ENCODE measurements at places on chromosomes 3 and 15.
A peak's percentile ranks its signal among the peaks of the same experiment; 100 is the strongest.

GRCh38 chr15:98881526-98882520 lies 125.8 kb downstream of the PGPEP1L start:
- DNase-seq, result peak; percentile 17

DNA sequence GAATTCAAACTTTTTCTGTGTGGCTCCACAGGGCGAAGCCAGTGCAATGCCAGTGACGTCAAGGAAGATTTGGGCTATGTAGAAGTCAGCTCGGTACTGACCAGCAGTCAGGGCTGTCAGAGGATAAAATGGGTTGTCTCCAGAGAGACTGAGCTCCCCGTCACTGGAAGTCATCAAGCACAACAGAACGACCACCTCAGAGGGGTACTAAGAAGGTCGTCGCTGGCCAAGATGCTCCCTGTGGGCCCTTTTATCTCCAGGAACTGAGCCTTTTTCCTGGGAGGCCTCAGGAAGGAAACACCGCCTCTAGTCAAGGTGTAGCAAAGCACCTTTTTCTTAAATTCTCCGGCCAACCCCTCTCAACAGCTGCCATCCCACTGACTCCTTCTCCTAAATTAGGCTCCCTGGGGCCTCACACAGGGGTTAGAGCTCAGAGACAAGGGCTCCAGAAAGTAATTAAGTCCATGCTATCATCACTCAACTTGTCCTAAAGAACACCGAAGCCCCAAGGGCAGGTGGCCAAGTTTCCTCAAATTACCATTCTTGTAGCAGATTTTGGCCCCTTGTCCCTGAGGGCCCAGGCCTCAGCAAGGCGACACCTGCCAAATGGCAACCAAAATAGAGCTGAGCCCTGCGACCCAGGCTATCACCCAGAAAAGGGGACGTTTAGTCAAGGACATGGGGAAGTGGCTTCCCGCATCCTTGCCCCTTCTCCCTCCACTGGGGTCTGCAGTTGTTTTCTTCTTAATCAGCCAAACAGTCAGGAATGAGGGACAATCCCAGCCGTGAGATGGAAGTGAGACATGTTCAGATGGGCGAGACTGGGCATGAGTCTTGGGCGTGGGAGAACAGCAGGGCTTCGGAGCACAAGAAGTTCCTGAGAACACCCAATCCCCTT lies 48.0 kb downstream of the SSUH2 start:
- no peak for DNase-seq

GRCh38 chr3:127589600-127590281 lies 792 bp downstream of the TPRA1 start:
- no peak for DNase-seq

GRCh38 chr15:98738689-98739401 lies 90.5 kb downstream of the IGF1R start:
- DNase-seq, result no peak

GRCh38 chr3:161950318-161950868 lies 453.8 kb downstream of the OTOL1 start:
- no peak for DNase-seq

- DNase-seq, result no peak
Observed at GRCh38 chr15:56972426-56972825, 54.0 kb downstream of the TCF12 start.

Measured in GM19239 (cell line).